Kidney epithelial cell (primary cell): ENCODE measurements at places on chromosomes 11 and 22.

DNA sequence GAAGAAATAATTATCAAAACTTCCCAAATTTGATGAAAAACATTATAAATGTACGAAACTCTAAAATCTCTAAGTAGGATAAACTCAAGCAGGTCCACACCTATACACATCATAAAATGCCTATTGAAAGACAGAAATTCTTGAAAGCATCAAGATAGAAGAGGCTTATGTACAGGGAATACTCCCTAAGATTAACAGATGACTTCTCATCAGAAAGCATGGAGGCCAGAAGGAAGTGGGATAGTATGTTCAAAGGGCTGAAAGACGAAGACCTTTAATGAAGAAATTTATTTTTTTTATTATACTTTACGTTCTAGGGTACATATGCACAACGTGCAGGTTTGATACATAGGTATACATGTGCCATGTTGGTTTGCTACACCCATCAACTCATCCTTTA lies 45.3 kb upstream of the KCNA4 start:
- DNase-seq, result no peak

DNA sequence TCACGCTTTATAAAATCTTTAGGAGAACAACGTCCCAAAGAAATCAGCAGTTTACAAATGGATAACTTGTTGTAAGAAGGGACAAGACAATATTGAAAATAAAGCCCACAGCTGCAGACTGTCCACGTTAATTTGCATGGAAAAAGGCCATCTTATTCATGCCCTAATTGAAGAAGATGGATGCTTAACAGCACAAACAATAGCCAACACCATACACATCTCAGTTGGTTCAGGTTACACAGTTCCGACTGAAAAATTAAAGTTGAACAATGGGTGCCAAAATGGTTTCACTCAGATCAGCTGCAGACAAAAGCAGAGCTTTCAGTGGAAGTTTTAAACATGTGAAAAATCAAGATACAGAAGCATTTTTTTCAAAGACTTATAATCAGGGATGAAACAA lies 314.2 kb downstream of the RAB38 start:
- DNase-seq, result no peak

DNA sequence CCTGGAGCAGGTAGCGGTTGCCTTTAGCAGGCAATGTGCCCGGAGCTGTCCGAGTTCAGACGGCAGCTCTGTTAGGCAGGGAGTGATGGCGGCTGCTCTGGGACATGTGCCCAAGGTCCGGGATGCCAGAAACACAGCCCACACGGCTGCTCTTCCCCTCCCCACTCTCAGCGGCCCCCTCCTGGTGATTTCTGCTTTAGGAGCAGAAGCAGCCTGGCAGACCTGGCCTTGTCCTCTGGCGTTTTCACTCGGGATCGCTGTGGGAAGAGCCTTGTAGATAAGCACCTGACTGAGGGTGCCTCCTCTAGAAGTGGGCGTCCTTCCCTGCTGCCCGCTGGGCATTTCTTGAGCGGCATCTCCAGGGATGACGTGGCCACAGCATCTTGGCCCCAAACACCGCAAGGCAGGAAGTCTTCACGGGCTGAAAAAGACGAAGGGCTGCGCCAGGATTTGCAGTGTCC lies 392.2 kb downstream of the TBC1D22A start:
- DNase-seq, result no peak

GRCh38 chr11:330694-331357 lies 10.2 kb upstream of the IFITM3 start:
- no peak for DNase-seq

DNA sequence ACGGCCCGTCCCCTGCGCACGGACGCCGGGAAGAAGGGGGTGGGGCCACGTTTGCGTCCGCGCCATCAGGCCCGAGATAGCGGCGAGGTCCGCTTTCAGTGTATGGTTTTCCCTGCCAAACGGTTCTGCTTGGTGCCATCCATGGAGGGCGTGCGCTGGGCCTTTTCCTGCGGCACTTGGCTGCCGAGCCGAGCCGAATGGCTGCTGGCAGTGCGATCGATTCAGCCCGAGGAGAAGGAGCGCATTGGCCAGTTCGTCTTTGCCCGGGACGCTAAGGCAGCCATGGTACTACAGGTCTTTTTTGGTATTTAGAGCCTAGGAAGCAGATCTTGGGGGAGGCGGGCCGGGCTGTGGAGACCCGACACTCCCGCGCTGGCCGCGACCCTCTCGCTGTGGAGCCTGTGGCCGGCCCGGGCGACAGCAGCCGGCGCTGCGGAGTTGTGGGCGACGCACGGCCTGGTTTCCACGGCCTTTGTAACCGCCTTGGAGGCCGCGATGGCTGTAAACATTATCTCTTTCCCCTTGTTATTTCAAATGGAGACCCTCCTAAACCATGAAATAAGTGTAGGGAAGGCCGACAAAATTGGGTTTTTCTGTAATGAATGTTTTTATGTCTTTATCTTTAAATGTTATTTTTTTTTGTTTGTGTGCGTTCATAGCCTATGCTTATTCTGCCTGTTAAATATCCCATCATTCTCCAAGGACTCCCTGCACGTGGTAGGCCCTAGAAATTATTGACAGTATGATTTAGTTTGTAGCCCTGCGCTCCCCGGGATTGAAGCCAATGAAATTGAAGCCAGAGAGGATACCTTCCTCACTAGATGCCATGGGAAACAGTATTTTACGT lies at the start of gene AASDHPPT:
Gene AASDHPPT (plus strand): TSS at position 54 of the 847 bp plus-strand sequence. CDS start 49 bp downstream, at position 103.
- DNase-seq, result no peak

- no peak for DNase-seq
Observed at GRCh38 chr11:61104963-61105362, 2.7 kb downstream of the CD5 start.

DNA sequence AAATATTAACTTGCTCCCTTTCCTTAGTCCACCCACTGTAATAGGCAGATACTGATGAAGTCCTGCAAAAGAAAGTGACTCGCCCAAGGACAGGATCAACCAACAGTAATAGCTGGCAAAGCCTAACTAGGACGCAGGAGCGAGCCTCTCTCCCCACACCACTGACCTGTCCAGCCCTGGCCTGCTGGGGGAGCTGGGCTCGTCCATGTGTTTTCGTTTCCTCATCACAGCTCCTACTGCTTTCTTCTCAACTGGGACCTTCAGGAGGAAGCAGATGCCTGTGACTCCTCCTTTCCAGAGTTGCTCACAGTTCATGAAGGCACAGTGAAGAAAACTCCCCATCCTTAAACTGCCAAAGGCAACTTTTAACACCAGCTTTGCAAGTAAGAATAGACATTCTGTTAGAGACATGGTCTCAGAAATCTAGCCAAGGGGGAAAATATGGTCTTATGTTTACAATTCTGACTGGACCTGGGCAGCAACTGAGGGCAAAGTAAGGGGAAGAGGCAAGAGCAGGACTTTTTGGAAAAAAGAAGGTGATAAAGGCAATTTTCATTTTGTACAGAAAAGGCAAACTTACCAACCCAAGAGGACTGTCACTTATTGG lies 11.6 kb upstream of the GPHA2 start:
- no peak for DNase-seq

DNA sequence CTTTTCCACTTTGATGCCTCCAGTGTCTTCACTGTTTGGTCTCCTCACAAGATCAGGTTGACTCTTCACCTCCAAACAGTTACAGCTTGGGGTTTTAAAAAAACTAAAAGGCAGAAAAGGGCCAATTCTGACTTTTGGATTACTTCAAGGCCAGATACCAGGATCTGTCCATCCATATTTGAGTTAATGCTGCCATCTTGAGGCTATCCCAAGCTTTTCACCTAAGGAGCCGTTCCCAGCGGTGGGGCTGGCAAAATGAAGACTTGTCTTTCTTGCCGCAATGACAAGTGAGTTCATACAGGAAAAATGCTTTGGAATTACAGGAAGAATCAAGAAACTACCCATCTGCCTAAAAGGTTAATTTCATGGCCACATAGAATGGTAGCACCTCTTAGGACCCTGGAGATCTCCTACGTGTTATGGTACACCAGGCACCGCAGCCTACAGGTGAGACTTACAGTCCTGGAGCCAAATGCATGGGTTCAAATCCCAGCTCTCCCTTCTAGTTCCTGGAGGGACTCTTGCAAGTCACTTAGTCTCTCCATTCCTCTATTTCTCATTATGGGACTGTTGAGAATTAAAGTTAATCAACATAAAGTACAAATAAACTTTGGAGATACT lies 6.0 kb upstream of the OR5B21 start:
- peak; percentile 21 for DNase-seq

DNA sequence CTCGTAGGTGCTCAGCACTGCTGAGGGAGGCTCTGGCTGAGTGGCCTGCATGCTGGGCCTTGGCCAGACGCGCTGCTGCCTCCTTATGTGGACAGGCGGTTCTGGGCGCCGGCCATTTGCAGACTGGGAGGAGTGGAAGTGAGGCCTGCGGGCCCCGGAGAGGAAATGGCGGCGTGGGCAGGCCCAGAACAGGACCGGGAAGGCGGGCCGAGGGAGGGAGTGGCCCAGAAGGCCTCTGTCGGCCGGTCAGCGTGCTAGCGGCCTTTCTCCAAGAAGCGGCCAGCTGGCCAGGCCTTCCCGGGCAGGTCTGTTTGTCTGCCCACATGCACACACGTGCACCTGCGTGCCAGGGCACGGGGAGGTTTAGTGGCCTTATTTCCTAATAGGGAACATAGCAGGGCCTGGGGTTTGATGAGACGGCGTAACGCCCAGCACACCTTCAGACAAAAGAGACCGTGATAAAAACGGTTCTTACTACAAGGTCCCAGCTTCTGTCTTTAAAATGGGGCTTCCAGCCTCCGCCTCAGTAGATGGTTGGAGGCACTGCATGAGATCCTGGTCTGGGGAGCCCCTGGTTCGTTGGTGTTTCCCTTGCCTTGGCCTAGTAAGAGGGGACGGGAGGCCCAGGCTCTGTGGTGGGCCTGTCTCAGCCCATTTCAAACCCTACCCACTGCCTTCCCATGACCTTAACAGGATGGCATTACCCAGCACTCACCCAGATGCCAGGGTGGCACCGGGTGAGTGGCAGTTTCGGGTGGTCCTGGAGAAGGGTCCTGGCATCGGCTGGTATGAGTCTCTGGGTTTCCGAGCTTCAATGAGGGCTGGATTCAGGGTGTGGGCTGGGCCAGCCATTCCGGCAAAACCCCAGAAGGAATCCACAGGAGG lies 65.1 kb upstream of the PPARA start:
- no peak for DNase-seq

DNA sequence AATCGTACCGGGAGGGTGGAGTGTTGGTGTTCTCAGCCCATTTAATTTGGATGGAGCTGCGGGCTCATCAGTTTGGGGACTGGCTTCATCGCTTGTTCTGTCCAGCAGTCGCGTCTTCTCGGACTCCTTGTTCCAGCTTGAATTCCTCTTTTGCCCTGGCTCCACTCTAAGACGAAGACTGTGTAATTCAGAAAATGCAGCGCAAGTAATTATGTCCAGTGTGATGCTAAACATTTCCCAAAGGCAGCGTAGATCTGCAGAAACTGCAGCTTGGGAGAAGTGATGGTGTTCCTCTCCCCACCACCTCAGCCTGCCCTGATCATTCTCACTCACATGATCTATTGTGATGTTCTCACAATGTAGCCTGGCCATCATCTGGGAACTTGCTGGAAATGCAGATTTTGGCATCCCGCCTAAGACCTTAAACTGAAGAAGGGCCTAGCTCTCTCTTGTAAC lies 666 bp downstream of the SLC25A18 start:
- DNase-seq, result no peak

DNA sequence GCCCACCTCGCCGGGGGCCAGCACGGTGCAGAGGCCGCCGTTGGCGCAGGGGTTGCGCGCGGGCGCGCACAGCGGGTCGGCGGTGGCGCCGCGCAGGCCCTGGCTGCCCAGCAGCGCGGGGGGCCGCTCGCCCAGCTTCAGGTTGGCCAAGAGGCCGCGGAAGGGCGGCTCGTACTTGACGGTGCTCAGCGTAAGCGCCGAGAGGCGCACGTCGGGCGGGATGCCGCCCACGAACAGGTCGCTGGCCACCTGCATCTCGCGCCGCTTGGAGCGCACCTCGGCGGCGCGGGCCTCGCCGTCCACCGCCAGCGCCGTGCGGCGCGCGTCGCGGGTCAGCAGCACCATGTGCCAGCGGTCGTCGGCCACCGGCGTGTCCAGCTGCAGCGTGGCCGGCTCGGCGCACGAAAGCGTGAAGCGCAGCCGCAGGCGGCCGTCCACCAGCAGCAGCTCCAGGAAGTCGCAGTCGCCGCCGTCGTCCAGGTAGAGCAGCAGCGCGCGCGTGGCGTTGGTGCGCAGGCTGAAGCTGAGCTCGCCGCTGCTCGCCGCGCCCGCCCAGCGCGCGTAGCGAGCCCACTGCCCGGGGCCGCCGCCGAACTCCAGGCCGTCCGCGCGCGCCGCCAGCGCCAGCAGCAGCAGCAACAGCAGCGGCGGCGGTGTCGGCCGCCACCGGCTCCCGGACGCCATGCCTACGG lies 9.8 kb downstream of the NRXN2 start:
- DNase-seq, result no peak

DNA sequence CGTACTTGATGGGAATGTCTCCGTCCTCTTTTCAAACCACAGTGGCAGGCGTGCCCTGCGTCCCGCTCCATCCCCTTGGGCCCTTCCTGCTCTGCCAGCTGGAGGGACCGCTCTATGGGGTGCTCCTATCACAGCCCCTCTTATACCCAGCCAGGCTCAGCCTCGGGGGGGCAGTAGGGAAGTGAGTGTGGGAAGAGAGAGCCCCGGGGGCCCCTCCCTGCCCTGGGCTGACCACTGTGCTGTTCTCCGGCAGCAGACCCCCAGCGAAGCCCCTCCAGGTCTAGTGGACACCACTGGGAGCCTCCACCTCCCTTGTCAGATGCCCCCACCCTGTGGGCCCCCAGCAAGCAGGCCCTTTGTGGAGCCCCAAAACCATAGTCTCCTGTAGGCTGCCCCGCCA lies 572.5 kb downstream of the BRD1 start:
- no peak for DNase-seq

DNA sequence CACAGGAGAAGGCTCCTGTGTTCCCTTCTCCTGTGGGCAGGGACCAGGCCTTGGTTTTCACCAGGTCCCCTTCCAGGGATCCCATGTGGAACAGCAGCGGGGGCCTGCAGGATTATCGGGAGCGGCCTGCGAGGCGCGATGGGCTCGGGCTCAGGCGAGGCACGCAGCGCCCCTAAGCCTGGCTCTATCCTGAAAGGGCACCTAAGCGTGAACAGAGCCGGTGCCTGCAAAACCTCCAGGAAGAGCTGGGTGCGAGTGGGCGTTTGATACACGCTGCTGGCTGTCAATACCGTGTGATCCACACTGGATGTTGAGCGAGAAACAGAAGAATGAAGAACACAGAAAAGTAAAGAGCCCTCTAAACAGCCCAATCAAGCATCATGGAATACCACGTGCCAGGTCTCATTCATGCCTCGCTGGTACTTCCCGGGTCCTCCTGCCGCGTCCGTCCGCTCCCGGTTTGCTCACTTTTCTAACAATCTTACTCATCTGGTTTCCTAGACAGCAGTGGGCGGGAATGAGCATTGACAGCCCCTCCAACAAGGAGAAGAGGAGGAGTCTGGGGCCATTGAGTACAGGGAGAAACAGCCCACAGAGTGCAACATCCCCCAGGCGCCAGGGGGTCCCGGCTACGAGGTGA lies 12.5 kb downstream of the OSBPL5 start:
- no peak for DNase-seq

DNA sequence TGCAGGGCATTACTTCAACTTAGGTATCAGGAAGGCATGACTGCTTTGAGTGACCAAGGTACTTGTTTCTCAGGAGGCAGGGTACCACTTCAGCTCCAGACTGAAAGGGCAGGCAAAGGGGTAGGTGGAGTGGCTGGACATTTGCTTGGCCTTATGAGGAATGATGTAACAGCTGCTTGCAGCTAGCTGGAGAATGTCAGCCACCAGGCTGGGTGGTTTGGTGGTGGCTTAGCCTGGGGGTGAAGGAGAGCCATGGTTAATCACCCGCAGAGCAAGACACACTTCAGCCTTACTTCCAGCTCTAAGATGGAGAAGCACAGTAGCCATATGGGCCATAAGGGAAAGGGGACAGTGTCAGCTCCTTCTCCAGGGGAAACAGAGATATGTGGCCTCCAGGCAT lies 146.1 kb downstream of the APIP start:
- no peak for DNase-seq

GRCh38 chr11:70740488-70740851 lies 342.1 kb downstream of the CTTN start:
- DNase-seq, result no peak
